ENCODE measurements at places on chromosomes 1 and 21.

- peak; percentile 65 for DNase-seq
Observed at GRCh38 chr1:45686015-45686287, 382 bp downstream of the GPBP1L1 start.

- DNase-seq: peak; percentile 43
Observed at GRCh38 chr1:151612501-151613281, 841 bp downstream of the SNX27 start.

DNA sequence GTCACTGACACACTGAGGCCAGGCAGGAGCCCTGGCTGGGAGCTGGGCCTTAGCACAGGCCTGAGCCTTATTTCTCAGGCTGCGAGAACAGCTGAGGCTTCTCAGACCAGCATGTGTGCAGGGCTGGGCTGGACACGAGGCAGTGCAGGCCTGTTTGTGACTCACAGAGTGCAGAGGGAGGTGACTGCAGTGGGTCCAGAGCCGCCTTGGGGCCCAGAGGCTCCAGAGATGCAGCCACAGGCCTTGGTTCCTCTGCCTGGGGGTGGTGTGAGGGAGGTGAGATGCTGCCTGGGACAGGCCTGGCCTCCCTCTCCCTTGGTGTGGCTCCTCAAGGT is 61.2 kb upstream of the ETV3 start:
- DNase-seq: no peak

DNA sequence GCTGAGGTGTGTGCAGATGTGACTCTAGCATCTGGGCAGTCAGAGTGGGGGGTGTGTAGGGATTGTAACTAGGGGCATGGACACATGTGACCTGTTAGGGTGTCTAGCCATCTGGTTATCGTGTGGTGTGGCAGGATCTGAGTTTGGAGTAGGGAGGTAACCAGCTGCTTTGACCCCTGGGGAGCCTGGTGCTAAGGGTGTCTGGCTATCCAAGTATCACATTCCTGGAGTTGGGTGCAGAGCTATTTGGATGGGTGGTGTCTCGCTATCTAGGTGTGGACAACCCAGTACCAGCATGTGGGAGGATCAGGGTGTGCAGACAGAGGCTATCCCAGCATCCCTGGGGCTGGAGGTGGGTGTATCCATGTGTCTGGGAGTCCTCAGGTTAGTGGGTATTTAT is 4.7 kb downstream of the PTPRU start:
- DNase-seq: no peak

DNA sequence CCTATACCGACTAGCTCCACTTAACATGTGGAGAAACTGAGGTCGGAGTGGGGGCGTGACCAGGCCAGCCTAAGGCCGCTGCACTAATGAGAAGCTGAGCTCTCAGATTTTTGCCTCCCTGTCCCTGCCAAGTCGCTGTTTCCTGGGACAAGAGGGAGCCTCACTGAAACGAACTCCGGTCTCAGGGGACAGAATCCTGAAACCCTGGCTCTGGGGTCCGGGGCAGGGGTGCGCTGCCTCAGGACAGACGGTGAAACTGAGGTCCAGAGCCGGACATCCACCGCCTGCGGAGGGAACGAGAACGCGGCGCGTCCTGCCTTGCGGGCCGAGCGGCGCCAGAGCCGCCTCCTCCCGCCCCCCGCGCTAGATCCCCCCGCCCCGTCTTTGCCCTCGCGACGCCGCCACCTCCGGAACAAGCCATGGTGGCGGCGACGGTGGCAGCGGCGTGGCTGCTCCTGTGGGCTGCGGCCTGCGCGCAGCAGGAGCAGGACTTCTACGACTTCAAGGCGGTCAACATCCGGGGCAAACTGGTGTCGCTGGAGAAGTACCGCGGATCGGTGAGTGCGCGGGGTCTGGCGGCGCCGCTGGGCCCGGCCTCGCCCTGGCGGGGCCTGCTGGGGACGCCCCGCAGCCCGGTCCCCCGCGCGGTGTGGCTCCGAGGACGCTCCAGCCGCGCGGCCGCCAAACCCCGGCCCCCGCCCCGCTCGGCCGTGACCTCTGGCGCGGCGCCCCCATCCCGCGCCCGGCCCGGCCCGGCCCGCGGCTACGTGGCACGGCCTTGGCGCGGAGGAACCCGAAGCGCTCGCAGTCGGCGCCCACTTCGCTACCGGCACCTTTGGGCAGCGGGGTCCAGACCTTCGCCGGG is at the start of gene GPX7:
Gene GPX7 (plus strand): TSS at position 381 of the 865 bp plus-strand sequence. CDS start 39 bp downstream, at position 420.
- DNase-seq: peak; percentile 66

GRCh38 chr1:3796215-3797061 is at the start of gene LRRC47:
Gene LRRC47, minus strand, starts transcription at chr1:3796498. Its CDS starts 22 bp downstream, at chr1:3796476.
- DNase-seq: peak; percentile 89

DNA sequence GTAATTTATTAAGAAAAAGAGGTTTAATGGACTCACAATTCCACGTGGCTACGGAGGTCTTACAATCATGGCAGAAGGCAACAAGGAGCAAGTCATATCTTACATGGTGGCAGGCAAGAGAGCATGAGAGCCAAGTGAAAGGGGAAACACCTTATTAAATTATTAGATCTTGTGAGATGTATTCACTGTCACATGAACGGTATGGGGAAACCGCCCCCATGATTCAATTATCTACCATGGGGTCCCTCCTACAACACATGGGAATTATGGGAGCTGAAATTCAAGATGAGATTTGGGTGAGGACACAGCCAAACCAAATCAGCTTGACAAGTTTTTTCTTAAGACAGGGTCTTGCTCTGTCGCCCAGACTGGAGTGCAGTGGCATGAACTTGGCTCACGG is 14.3 kb downstream of the DAP3 start:
- no peak for DNase-seq

DNA sequence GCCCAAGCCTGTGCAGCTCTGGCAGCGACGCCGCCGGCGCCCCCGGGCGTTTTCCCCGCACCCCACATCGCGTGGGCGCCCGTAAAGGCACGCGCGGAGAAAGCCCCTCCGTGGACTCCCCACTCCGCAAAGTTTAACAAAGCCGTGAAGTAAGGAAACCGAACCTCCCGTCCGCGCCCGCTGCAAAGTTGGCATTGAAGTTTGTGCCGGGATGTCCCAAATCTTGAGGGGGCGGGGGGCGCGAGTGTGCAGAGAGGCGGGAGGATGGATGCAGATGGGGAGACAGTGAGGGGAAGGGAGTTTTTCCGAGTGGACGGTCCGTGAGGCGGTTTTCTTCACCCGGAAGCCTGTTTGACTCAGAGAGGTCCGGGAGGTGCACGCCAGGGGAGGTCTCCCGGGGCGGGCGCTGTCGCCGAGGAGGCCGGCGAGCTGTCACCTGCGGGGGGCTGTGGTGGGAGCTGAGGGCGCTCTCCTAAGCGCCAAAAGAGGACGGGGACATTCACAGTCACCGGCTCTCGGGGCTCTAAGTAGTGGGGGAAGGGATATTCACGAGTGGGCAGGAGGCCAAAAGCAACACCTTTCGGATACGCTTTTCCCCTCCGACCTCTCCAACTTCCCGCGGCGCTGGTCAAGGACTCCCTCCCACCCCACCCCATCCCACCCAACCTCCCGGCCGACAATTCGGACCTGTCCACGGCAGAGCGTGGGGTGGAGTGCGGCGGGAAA is 1.3 kb downstream of the WLS start:
- DNase-seq: peak; percentile 48

GRCh38 chr1:39102537-39103327 is 76.6 kb downstream of the NDUFS5 start:
- peak; percentile 94 for DNase-seq

DNA sequence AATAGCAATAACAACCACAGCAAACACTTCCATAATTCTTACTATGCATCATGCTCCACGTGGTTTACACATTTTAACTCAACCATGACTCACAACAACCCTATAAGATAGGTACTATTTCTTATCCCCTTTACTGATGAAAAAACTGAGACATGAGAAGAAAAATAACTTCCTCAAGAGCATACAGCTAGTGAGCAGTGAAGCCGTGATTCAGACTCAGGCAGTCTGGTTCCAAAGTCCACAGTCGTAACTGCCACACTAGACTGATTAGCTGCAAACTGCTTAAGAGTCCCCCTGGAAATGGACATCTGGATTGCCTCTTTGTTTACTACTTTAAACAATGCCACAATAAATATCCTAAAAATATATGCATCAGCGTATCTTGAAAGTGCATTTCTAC is 55.7 kb downstream of the PLD5 start:
- no peak for DNase-seq

DNA sequence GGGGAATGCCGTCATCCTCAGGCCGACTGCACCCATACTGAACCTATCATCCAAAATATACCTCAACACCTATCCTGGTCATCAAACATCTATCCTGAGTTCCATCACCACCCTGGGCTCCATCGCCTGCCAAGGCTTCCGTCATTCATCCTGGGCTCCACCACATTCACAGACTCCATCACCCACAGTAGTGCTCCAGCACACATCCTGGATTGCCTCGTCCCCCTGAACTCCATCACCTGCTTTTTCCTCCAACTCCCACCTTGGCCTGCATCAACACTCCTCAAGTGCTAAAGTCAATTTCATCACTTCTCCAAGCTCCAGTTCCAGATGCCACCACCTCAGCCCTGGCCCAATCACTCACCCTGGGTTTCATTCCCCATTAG is 7.8 kb downstream of the MAP3K6 start:
- no peak for DNase-seq

GRCh38 chr1:159492575-159493323 is 43.1 kb downstream of the OR10J5 start:
- no peak for DNase-seq

- DNase-seq: no peak
Observed at GRCh38 chr1:93206567-93206954, 26.0 kb downstream of the CCDC18 start.

DNA sequence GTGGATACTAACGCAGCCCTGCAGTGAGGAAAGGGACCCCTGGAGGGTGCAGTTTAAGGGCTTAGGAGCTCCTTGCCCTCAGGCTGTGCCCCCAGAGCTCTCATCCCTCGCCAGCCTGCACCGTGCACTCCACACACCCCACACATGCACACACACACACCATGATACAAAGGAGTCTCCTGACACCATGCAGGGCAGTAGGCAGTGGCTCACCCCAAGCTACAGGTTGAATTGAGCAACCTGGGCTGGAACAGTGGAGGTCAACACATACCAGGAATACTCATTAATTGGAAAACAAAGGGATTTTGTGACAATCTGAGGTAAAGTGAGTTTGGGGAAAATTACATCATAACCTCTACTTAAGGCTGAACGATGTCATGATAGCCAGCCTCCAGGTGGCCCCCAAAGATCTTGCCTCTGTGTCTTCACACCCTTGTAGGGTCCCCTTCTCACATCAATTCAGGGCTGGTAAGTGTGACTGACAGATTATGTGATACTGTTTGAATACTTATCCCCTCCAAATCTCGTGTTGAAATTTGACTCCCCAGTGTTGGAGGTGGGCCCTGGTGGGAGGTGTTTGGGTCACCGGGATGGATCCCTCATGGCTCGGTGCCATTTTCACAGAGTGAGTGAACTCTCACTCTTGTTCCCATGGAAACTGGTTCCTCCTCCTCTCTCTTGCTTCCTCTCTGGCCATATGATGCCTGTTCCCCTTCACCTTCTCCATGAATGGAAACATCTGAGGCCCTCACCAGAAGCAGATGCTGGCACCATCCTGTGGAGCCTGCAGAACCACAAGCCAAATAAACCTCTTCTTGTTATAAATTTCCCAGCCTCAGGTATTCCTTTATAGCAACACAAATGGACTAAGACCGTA is 111.0 kb upstream of the RAB4A start:
- no peak for DNase-seq

- no peak for DNase-seq
Observed at GRCh38 chr1:55015123-55015522, 16.4 kb downstream of the BSND start.

- DNase-seq: peak; percentile 57
Observed at GRCh38 chr1:43913051-43913501, 20.5 kb upstream of the ARTN start.

DNA sequence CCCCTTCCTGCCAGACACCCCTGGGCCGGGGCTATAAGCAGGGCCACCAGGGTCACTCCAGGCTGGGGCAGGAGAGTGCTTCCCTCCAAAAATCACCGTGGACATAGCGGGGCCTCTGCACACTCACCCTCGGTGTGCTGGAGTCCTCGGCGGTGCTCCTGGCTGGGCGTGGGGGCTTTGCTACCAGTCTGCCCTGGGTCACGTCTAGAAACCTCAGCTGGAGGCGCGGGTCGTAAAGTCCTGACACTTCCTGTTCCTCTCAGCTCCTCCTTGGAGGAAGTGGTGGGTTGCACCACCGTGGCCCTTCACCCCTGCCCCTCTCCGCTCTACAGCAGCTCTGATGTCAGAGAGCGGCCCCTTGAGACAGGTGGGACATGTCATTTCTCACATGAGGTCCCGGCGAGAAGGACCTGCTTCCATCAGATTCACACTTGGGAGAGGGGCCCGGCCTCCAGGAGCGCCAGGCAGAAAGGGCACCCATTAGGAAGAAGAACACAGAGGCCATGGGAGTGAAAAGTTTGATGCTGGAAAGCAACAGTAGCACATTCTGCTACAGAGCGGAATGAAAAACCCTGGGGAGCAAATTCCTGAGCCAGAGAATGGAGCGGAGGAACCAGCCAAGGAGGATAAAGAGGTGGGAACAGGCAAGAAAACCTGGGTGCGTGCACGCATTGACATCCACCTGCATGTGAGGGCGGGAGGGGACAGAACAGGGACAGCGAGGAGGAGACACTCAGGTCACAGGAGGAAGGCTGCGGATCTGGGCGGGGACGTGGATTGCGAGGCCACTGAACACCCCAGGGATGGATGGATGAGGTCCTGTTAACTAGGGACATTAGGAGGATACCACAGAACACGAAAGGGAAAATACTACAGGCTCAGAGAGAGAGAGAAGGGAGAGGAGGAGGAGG is at the start of gene ITGB2:
Gene ITGB2 (minus strand): TSS at position 206 of the 911 bp plus-strand sequence. CDS start 10,117 bp downstream, outside the sequence.
- DNase-seq: no peak

- no peak for DNase-seq
Observed at GRCh38 chr21:36806103-36806502, 107.2 kb downstream of the SIM2 start.

GRCh38 chr21:27315373-27315772 is 348.5 kb upstream of the ADAMTS5 start:
- DNase-seq: no peak

GRCh38 chr1:22349362-22350043 is 102.1 kb upstream of the ZBTB40 start:
- no peak for DNase-seq

DNA sequence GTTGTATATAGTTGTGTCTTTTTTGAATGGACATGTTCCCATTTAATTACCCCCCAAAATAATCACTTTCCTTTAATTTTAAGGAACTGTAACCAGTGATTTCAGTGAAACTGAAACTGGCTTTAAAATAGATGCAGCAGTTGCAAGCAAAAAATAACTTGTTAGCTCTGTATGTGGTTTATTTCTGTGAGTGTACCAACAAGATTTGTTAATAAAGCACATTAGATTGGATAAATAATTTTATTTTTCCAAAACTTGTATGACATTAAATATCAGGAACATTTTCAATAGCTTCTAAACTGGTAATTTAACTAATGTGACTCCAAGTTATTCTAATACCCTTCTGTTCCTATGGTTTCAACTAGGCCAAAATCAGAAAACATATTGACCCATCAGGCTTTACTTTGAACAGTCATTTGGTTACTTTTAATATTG is 184.3 kb upstream of the CACYBP start:
- no peak for DNase-seq

GRCh38 chr1:65255035-65255655 is 54.2 kb upstream of the DNAJC6 start:
- no peak for DNase-seq
